GM12891 (cell line): ENCODE measurements at places on chromosomes 3 and 15.

DNA sequence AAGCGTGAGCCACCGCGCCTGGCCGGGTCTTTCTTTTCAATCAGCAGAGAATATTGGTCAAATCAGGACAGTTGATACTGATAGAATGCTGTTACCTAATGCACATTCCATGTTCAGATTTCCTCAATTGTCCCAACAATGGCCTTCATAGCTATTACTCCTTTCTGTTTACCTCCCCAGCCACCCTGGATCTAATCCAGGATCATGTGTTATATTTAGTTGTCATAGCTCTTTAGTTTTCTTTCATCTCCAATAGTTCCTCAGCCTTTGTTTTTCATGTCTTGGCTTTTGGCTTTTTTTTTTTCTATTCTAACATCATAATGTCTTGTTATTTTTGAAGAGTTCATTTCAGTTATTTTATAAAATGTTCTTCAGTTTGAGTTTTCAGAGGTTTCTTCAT lies 14.6 kb downstream of the USP3 start:
- no peak for DNase-seq

DNA sequence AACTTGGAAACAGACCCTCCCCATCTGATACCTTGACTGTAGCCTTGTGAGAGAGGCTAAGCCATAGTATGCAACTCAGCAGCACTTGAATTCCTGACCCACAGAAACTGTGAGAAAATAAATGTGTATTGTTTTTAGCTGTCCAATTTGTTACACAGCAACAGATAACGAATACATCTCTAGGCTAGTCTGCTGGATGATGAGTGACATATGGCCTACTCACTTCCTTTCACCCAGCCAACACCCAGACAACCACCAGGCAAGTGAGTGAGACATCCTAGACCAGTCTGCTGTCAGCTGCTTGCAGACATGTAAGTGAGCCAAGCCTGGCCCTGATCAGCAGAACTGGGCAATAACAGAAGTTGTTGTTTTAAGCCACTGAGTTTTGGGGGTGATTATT lies 19.2 kb upstream of the SMAD6 start:
- no peak for DNase-seq

DNA sequence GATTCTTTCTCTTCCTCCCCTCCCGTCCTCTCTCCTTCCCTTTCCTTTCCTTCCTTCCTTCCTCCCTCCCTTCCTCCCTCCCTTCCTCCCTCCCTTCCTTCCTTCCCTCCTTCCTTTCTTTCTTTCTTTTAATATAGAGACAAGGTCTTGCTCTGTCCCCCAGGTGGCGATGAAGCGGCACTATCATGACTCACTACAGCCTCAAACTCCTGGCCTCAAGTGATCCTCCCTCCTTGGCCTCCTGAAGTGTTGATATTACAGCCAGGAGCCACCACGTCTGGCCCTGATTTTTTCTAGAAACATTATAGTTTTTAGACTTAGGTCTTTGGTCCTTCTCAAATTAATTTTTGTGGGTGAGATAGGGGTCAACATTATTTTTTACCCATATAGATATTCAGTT lies 15.5 kb downstream of the GRM2 start:
- DNase-seq = no peak

GRCh38 chr15:94987085-94987484 lies 755.7 kb downstream of the MCTP2 start:
- no peak for DNase-seq

GRCh38 chr3:184737641-184738505 lies 26.0 kb upstream of the MAGEF1 start:
- DNase-seq = no peak

- peak; percentile 44 for DNase-seq
These were observed 93.9 kb upstream of the RASGRF1 start for GRCh38 chr15:79184465-79184892.

GRCh38 chr3:20137647-20138046 lies 48.4 kb downstream of the SGO1 start:
- no peak for DNase-seq
